Forelimb muscle (tissue), 1 donor: ENCODE measurements at places on chromosomes 1 and 21.

GRCh38 chr1:200901796-200902444, 7.2 kb downstream of the INAVA start:
- no peak for DNase-seq

DNA sequence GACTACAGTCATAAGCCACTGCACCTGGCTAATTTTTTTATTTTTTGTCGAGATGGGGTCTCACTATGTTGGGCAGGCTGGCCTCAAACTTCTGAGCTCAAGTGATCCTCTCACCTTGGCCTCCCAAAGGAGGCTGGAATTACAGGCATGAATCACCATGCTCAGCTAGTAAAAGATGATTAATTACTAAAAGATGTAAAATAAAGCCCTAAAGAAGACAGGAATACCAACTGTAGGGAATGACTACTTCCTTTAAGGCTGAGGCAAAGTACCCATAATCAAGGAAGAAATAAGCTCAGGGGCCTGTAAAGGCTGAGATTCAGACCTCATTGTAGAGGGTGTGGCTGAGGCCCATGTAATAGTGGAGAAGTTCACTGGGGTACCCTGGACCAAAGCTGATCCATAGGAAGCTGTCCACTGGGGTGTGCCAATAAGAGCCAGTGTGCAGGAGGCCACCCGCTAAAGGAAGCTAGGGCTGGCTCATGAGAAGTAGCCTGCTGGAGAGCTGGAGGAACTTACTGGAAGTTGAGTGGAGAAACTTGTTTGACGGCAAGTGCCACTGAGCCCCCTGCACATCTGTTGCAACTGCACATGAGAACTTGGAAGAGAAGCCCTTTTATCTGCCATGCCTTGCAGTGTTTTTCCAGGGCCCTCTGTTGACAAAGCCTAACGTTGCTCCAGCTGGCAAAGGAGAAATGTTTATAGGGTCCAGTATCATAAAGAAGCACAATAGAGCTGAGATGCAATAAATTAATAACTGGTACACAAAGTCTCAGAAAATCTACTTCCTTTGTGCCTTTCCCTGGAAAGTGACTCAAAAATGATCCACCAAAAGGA, 17.8 kb upstream of the SERTAD4 start:
- DNase-seq, result no peak

DNA sequence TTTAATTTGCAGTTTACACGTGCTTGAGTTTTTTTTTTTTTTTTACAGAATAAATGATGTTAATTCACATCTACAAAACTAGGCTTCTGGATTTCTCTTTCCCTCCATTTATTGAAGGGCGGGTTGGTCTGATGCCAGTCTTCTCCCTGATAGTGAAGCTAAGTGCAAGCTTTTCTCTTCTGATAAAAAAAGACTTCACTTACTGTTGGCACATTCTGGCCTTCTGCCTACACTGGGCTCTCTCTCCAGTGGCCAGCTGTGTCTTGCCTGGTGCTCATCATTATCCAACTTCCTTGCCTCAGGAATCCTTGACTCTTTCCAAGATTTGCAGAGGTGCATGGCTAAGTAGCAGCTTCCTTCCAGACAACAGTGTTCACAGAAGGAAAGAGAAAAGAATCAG, 7.6 kb upstream of the RAP1A start:
- DNase-seq, result no peak

GRCh38 chr1:43252225-43252624, 17.6 kb upstream of the TMEM125 start:
- no peak for DNase-seq

DNA sequence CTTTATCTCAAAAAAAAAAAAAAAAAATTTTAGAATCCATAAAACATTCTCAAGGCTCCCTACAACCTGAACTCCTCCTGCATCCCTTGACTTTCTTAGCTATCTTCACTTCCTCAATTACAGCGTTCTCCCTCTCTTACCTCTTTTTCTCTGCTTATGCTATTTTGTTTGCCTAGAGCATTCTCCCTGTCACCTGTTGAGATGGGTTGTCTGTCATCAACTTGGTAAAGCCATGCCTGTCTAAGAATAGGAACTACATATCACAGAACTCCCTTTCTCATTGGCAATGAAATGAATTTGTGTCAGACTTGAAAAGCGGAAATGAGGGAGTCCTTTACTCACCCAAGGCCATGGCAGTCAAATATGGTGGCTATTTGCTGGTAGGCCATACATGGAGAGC, 129.6 kb upstream of the CACHD1 start:
- no peak for DNase-seq

DNA sequence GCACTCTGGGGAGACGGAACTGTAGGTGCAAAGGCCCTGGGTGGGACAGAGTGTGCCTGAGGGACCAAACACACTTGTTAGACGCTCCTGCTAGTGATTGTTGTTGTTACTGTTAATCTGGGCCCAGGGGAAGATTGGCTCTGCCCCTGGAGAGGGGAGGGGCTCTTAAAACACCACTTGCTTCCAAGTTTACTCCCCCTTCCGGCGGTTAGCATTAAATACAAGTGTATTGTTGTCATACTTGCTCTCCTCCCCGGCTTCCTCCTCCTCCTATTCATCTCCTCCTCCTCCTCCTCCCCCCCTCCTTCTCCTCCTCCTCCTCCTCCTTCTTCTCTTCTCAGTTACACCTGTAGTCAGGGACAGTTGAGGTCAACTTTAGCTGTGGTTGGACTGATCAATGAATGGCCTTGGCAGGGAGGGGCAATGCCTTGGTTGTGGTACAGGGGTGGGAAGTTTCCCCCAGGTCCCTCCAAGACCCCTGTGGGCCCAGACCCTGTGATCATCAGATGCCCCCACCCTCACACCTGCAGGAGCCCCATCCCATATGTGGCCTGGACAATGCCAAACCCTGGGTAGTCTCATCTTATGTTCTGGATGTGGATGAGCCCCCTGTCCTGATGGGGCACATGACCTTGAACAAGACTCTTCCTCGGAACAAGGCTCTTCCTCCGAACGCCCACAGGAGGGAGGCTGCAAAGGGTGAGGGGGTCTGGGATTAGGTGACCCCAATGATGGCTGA, 217.3 kb downstream of the PTPRU start:
- no peak for DNase-seq

GRCh38 chr1:192861860-192862259, 53.0 kb downstream of the RGS2 start:
- DNase-seq, result no peak

- no peak for DNase-seq
These were observed 41.0 kb downstream of the ATP2B4 start for GRCh38 chr1:203667616-203668015.

DNA sequence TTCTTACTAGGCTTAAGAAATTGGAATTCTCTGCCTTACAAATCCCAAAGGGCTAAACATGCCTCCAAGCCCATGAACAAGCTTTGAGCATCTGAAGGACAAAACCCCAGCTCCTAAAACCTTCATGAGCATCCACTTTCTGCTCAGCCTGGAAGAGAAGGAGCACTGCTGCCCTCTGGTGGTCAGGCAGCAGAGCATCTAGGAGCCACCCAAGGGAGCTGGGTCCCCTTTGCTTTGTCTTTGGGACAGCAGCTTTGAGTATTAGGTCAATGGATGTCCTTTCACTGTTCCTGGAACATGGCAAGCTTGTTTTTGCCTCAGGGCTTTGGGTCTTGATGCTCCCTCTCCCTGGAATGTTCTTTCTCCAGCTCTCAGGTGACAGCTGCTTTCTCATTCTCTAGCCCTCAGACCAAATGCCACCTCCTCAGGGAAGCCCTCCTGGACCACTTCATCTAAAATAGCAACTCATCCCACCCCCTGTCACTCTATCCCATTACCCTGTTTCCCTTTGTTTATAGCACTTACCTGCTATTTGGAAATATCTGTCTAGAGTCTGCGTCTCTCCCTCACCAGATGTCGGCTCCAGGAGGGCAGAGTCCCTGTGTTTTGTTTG, 25.7 kb downstream of the RAB7B start:
- DNase-seq, result peak; percentile 69

DNA sequence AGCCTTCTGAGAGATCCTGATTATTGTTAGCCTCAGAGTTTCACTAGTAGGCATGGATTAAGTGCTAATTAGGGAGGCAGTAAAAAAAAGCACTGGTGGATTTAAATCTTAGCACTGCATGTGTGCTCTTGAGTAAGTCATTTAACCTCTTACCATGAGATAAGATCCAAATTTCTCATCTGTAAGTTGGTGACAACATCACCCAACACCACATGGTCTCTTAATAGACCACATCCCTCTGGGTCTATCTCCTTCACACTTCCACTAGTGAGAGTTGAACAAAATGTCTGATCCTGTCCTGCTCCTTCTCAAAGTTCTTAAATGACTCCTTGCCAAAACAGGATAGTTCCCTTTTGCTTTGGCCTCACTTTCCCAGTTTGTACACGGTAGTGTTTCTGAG, 29.5 kb upstream of the DMRTA2 start:
- no peak for DNase-seq

DNA sequence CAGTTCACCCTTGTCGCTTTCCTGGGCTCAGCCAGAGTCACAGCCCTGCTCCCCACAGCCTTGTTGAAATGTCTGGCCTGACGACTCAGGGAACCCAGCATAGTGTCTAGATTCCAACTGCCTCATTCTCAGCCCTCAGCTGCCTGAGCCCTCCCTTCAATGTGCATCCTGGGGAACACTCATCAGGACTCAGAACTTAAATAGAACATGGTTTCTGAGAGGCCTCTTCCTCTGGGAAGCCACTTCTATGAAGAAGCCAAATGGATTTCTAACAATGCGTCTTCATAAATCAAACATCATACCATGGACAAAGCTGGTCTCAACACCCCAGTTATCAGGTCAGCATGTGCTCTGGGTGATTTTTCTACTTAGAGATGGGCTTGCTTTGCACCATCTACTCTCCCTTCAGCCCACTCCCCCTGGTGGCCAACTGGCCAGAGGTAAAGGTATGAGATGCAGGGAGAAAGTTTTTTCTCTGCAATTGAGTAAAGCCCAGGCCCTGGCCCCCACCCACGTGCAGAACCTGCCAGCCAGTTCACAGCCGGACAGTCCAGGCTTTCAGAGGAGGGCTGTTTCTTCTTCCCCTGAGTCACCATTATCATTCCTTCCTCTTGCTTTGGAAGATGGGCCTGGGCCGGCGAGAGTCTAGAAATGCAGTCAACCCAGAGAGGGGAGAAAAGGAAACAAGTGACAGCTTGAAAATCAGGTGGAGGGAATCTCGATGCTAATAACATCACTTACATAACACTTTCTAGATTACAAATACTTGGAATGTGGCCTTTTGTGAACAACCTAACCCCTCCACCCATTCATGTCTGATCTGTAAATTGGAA, 32.1 kb downstream of the CD244 start:
- DNase-seq, result no peak

- no peak for DNase-seq
These were observed 156.1 kb downstream of the PIGK start for GRCh38 chr1:77063118-77063517.

- no peak for DNase-seq
These were observed 30.1 kb upstream of the PARP1 start for GRCh38 chr1:226438007-226438406.

- no peak for DNase-seq
These were observed 15.4 kb downstream of the EFNA3 start for GRCh38 chr1:155093911-155094621.

DNA sequence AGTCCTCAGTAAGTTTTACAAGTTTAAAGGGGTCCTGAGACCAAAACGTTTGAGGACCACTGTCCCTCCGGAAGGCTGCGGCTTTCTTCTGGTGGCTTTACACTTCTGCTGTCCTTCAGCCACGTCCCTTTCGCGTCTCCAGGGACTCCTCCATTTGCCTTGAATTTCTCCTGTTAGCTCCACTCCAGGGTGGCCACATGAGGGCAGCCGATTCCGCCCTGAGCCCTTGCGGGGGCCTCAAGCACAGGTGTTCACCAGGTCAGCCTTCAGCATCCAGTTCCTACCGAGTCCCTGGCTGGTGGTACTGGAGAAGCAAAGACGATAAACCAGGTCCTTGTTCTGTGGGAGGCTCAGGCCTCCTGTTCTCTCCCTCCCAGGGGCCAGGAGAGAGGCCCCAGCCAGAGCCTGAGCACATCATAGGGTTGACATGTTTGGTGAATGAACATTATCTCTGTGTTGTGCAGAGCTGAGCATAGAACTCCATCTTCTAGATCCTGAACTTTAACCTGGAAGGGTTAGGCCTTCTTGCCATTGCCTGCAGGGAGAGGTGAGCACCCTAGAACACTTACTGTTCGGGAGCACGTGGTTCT, 27.4 kb upstream of the COQ8A start:
- DNase-seq, result no peak

DNA sequence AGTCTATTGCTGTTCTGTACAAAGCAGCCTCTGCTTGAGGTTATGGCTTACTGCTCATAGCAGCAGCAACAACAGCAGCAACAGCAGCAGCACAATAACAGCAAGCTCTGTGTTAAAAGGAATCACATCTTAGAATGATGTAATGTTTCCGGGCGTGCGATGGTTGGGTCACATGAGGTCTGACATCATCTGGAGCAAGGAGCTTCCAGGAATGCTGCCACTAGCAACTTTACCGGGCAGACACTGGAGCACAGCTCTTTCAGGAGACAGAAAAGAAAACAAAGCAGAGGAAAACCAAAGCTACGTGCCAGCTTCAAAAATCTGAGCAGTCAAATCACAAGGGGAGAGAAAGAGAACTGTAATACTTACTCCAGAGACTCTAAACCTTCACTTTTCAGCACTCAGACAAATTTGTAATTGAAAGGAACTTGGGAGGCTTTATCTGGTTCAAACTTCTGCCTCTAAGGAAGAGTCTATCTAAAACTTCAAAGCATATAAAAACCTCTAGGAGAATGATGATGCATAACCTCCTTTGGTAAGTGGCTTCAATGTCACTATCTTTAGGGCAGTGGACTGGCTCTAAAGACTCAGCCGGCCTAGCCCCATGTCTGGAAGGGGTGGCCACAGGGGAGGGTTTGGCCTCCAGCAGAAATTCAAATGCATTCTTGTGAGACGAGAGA, 28.3 kb upstream of the RAB3GAP2 start:
- peak; percentile 83 for DNase-seq

- no peak for DNase-seq
These were observed 6.3 kb upstream of the INAVA start for GRCh38 chr1:200888349-200888838.

DNA sequence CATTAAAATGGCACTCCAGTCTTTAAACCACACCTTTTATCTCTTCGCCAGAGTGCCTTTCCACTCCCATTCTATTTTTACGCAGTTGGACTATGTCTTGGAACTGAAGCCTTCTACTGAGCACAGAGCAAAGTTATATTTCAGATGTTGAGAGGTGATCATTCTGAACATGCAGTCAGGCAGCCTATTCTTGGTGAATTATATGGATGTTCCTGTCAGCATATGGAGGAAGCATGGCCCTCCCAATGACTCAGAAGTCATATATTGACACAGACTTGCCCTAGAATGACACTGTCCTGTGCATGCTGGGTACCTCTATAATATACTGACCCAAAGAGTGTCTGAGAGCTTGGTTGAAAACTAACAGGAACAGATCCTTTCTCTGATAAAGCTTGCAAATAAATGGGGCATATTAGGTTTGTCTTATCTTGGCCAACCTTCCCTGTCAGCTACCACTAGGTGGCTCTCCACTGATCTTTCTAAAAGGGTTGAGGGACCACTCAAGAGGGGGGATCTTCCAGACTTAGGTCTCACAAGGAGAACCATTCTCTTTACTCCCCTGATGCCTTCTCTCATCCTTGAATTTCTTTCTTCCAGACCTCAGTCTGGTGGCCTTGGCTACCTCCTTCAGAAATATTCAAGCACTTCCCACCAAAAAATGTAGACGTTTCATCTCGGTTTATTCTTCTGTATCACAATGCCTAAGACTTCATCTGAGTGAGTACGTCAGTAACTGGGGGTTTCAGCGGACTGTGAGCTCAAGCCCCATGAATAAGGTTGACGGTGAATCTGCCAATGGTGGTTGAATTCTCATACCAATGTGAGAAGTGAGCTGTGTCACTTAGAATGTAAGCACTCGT, 11.8 kb upstream of the ALG14 start:
- no peak for DNase-seq

GRCh38 chr1:80931178-80931577, 869.6 kb upstream of the ADGRL2 start:
- no peak for DNase-seq

- DNase-seq, result no peak
These were observed 34.5 kb downstream of the DHRS3 start for GRCh38 chr1:12583484-12583883.
